ENCODE measurements at places on chromosomes 11 and 22. TPM values are rescaled to one million over a fixed set of nuclear protein-coding genes. Genes with fewer than 3 reads are reported as not detected.

GRCh38 chr11:121553806-121554205, 101.0 kb upstream of the SORL1-AS1 start:
- DNase-seq, result no peak

ALX4 gene
- 0.11 TPM for total RNA-seq

DNA sequence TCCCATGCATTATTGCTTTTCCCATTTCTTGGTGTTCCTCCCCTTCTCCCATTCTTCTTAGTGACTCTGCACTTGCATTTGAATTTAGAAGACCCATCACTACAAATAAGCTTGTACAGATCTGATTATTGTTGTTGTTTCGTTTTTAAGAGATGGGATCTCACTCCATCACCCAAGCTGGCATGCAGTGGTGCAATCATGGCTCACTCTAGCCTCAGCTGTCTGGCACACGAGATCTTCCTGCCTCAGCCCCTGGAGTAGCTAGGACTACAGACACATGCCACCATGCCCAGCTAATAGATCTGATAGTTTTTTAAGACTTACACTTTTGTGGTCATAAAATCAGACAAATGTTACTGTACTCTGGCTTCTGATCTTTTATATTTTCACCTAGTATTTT, 252.1 kb downstream of the DDX10 start:
- DNase-seq, result no peak

DNA sequence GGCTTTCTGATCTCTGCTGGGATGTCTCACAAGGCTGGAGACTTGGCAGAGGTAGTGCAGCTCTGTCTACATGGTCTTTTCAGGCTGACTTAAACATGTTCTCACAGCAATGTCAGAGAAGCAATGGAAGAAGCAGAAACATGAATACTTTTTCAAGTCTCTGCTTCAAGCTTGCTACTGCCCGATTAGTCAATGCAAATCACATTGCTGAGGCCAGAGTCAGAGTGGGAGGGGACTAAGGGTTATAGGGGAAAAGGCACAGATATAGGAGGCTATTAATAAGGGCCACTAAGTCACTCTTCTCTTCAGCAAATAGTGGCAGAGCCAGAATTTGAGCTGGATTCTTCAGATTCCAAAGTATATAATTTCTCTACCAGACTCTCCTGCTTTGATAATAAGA, 390.5 kb downstream of the TMEM135 start:
- no peak for DNase-seq

All from heart left ventricle (tissue), 16 donors.